ENCODE measurements at places on chromosomes 1 and 21.

- DNase-seq: no peak
Measured at GRCh38 chr1:169529068-169529642, 43.4 kb upstream of the SLC19A2 start.

DNA sequence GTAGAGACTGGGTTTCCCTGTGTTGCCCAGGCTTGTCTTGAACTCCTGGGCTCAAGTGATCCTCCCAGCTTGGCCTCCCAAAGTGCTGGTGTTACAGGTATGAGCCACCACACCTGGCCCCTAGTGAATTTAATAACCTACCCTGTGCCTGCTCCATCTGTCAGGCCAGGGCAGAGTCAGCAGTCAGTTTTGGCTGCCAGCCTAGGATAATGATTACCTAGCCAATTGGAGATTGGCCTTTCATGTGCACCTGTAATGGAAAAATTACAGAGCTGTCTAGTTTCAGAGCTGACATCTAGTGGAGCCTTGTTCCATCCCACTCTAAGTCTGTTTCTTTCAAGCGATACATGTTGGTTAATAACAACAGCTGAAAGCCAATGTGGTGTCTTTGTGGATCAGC, 92.0 kb downstream of the DIRAS3 start:
- DNase-seq: no peak

- DNase-seq: no peak
Measured at GRCh38 chr1:46550751-46551231, 656 bp downstream of the KNCN start.

DNA sequence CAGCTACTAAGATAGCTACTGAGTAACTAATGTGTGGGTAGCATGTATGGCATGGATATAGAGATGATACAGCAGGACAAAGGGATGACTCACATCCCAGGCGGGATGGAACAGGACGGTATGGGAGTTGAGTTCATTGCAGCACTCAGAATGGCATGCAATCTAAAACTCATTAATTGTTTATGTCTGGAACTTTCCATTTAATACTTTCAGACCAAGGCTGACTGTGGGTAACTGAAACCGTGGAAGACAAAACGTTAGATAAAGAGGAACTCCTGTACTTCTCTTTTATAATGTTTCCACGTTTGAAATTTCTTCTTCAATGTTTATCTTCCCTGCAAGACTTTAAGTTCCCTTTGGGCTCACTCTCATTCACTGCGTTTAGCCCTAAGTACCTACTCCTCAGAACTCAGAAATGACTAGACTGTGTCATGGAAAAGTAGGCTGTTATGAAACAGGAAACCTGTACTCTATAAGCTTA, 151.9 kb downstream of the MAGI3 start:
- DNase-seq: peak; percentile 91

GRCh38 chr1:196527919-196528318, 80.3 kb downstream of the KCNT2 start:
- DNase-seq: no peak

DNA sequence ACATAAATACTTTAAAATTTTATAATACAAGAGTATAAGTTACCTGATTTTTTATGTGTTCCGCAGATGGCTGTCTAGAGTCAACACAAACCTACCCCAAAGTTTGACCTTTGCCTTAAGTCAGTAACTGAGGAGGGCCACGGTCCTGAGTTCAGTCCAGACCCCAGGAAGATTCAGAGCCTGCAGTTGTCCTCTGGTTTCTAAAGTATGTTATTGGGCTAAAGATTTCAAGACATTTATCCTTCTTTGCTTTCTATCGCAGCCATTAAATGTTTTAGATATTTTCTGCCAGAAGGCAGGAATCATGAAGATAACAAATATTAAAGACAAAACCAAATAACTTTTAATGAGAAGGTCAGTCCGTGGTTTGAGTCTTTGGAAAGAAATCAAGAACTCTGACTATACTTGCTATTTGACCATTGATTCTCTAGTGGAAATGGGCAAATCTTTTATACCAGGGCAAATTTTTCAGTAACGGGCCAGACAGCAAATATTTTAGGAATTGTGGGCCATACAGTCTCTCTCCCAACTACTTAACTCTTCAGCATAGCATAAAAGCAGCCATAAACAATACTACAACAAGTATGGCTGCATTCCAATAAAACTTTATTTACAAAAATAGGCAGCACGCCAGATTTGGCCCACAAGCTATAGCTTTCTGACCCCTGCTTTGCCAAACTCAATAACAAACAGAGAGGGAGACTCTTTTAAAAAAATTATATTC, 38.0 kb upstream of the HAO2 start:
- DNase-seq: peak; percentile 26

- no peak for DNase-seq
Measured at GRCh38 chr21:32380940-32381339, 11.9 kb downstream of the URB1 start.

DNA sequence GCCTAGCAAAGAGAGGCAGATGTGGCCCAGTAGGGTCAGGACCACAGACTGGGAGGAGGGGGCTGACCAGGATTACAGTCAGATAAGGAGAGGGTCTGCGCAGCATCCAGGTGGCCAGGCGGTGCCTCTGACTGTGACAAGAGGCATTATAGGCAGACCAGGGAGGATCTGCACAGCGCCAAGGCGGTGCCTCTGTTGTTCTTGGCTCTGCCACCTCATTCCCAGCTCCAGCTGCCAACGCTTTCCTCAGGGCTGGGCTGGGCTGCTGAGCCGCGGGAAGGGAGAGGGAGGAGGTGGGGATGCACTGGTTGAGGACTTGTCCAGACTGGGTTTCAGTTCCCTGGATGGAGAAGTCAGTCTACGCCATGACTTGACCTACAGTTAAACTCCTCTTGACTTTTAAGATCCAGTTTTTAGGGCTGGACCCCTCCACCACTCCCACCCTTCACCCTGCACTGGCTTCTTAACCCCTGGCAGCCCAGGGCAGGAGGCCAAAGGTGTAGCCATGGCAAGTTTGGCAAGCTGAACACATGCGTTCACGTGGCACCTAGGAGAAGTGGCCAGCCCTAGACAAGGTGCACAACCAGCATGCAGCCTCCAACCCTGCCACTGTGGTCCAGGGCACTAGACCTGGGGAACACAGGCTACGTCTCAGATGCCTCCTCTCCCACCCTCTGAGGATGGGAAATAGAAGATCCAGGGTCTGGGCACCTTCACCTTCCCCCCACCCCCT, 4.5 kb upstream of the CRABP2 start:
- DNase-seq: peak; percentile 77

DNA sequence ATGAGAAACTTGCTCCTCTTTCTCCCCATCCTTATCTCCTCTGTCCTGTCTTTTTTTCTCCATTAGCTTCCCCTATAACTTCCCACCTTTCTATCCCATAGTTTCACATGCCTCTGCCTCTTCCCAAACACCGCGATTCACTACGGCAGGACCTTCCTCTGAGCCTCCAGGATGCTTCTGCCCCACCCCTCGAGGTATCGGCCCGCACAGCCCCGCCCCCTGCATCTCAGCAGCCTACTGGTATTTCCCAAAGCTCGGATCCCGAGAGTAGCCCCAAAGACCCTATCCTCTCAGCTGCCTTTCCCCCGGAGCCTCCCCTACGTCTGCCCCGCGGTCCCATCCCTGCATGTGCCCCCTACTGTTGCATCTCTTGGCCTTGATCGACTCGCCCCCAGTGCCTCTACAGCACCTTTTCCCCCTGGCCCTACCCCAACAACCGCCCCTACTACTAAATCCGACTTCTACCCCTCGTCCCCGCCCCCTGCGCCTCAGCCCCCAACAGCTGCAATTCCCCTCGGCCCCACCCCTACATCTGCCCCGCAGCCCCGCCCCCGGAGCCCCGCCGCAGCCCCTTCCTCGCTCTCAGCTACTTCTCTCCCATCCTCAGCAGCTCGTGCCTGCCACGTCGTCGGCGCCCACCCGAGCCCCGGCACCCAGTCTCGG, 512 bp downstream of the PIAS3 start:
- peak; percentile 32 for DNase-seq

GRCh38 chr1:68623700-68624099, 126.8 kb upstream of the DEPDC1 start:
- DNase-seq: no peak

DNA sequence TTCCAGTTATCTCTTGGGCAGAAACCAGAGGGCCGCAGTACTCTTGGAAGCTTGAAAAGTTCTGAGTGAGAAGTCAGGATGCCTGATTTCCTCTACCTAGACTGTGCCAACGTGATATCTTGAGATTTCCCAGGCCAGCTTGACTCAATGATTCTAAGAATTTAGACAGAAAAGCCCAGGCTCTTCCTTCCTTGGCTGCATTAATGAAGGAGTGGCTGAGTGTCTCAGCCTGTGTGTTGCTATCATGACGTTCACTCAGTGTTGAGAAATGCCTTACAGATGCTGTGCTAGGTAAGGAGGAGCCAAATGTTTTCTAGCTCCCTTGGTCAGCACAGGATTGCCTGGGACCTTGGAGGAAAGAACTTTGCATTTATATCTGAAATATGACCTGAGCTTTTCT, 454.1 kb upstream of the USP24 start:
- no peak for DNase-seq

DNA sequence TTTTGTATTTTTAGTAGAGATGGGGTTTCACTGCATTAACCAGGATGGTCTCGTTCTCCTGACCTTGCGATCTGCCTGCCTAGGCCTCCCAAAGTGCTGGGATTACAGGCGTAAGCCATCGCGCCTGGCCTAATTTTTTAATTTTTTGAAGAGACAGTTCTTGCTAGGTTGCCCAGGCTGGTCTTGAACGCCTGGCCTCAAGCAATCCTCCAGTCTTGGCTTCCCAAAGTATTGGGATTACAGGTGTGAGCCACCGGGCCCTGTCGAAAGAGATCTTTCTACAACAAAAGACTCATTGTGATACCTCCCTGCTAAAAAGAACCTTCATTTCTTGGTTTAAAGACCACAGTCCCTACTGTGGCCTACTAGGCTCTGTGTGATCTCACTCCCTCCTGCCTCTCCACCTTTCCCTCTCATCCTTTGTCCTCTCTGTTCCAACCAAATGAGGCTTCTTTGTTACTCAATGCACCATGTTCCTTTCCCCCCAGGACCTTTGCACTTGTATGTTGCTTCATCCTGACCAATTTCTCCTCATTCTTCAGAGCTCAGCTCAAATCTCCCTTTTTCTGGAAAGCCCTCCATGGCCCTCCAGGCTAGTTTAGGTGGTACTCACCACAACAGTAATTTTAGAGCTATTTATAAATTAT, 1.5 kb upstream of the GPX7 start:
- DNase-seq: no peak

DNA sequence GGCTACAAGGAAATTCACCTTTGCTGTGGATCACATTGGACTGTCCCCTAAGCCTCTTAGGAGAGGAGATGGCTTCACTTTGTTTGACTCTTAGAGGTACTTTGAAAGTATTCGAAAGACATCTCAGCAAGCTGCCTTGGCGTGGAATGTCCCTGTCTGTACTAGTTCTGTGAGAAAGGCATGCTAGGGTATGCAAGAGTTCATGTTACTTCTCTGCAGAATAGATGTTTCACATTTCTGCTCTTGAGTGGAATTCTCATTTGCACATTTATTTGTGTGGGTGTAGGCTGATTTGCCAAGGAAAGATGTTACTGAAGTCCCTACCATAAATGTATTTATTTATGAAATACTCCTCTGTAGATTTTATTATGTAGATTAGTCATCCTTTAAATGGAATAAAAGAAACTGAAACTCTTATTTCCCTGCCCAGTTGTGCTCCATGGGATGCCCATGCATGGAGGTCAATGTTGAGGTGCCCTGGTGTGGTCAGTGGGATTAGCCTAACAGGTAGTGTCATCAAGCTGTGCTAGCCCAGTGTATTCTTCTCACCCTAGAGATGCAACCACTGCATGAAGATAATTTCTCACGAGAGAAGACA, 13.8 kb downstream of the MIA3 start:
- no peak for DNase-seq

- DNase-seq: no peak
Measured at GRCh38 chr1:3237570-3237969, 168.6 kb downstream of the PRDM16 start.

DNA sequence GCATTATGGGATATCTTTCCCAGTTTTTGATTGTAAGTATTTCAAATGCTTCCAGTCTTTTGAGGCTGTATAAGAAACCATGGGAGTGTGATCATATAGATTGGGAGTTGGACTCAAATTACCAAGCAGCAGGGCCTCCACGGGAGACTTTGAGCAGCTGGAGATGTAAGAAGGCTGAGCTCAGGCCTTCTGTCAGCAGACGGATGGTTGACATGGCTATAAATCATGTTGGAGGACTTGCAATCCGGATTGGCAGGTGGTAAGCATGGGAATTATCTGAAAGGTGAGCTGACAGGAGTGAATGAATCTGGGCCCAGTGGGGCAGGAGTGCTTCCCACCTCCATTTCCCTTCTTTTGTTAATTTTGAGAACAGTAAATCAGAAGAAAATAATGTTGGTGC, 83.2 kb upstream of the PPM1J start:
- no peak for DNase-seq

- no peak for DNase-seq
Measured at GRCh38 chr1:206970446-206970845, at the start of gene FCAMR. Gene FCAMR (minus strand): TSS chr1:206970460. CDS start chr1:206970125, 335 bp downstream.

- DNase-seq: peak; percentile 64
Measured at GRCh38 chr1:229227298-229227919, 43.5 kb upstream of the RAB4A start.

GRCh38 chr21:44329086-44329889, 9.9 kb downstream of the CFAP410 start:
- DNase-seq: no peak
